ENCODE measurements at places on chromosomes 4 and X.

DNA sequence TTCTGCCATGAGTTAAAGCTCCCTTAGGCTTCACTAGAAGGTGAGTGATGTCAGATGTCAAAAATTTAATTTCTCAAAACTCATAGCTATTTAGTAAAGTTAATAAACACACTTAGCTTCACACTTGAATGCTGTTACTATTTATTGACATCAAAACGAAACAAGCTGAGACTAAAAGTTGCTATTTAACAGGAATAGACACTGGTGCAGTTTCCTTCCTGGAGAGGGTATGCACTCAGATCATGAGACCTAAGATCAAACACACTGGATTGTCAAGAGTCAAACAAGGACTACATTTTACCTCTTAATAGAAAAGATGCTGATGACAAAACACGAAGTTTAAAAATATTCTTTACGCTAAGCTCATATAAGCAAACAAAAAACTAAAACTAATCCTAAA, 18.9 kb downstream of the UPF3B start:
- DNase-seq: no peak

DNA sequence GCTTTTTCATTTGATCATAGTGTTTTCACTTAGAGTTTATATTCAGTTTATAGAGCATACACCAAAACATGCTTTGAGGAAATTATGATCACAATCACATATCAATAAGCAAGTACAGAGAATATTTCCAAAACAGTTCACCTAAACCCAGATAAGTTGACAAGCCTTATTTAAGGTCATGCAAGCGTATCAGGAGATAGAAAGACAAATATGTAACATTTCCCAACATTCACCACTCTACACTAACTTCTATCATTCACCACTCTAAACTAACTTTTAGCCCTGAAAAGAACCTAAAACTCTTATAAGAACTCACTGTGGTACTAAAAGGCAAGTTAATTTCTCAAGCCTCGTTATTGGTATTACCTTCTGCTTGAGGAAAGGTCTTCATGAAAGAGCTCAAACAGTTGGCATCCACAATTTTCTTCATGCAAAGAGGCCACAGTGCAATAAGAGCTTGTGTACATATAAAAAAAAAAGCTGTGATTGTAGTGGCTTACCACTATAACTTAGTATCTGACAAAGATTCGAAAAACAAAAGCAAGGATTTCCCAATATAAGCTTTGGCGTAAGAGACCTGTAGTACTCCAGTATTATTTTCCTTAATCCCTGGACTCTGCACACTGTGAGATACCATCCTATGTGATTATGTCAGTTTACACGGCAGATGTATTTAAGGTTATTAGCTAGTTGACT, 903.3 kb downstream of the STIM2 start:
- no peak for DNase-seq

GRCh38 chr4:149781150-149781549, 34.5 kb downstream of the IQCM start:
- no peak for DNase-seq

GRCh38 chr4:3407930-3408792, 33.6 kb upstream of the HGFAC start:
- DNase-seq: no peak

DNA sequence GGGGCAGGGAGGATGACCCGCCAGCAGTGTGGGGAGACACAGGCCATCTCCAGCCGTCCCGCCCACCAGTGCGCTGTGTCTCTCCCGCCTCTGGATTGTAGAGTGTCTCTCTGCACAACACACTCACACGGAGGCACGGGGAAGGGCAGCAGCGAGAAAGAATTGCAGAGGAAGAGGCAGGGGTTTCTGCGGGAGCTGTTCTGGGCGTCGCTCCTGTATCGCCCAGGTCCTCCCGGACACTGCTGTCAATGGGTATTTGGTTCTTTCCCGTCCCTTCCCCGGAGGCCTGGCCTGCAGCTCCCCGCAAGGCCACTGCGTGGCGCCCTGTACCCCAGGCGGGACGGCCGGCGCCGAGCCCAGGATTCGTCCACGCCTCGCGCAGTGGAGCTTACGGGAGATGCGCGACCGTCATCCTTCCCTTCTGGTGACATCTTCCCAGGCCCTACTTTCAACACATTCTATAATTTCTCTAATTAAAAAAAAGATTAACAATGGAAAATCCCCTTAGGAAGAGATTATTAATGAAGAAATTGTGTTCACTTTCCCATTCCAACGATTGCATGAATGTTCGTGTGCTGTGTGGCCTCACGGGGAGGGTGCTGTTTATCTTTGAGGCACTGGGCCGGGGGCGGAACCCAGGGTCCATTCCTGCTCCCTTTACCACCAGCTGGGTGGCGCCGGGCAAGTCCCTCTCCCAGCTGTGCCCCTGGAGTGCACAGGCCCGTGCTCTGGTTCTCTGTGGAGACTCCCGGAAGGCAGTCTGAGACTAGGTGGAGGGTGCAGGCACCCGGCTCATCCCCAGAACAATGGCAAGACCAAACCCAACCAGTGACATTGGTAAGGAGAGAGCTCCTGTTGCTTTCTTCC, 95.7 kb downstream of the CPZ start:
- DNase-seq: no peak

DNA sequence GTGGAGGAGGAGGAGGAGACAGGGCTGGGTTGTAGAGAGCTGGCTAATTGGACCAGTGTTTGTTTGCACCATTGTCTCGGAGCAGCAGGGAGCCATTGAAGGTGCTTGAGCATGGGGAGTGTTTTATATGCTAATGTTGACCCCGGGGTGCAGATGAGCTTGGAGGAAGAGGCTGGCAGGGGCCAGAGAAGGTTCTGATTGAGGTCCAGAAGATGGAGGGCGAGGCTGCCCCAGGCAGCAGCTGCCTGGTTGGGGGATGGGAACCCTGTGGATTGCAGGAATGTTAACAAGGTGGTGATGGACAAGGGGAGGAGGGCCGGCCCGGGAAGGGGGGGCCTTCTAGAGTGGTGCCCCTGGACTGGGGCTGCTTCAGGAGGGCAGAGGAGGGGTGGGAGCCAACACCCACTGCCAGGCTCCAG, 18.0 kb downstream of the DOK7 start:
- DNase-seq: no peak

GRCh38 chr4:7964890-7965662, 25.4 kb upstream of the AFAP1 start:
- no peak for DNase-seq

GRCh38 chr4:169968999-169969398, 57.2 kb downstream of the MFAP3L start:
- no peak for DNase-seq

DNA sequence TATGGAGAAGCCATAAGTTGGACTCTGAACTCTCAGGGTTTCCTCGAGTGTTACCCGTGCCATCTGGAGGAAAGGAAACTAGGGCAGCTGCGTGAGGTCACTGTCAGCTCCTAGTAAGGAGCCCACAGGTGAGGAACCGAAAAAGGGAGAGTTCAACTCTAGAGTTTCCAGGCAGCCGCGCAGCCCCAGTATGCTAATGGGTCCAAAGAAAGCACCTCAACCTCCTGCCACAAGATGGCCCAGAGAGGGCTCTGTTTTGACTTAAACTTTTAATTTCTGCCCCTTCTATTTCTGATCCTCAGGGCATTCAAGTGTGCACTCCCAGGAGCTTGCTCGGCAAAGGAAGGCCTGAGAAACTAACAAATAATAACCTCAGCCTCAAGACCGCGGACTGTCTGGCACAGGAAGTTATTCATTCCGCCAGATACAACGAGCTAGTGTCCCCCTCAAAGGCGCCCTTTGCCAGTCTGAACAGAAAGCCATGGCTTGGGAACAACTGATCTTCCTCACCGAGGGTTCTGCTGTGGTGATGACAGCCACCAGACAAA, 13.9 kb downstream of the SCARB2 start:
- no peak for DNase-seq

- DNase-seq: no peak
Observed at GRCh38 chr4:32340591-32340990, 1620.4 kb downstream of the PCDH7 start.

DNA sequence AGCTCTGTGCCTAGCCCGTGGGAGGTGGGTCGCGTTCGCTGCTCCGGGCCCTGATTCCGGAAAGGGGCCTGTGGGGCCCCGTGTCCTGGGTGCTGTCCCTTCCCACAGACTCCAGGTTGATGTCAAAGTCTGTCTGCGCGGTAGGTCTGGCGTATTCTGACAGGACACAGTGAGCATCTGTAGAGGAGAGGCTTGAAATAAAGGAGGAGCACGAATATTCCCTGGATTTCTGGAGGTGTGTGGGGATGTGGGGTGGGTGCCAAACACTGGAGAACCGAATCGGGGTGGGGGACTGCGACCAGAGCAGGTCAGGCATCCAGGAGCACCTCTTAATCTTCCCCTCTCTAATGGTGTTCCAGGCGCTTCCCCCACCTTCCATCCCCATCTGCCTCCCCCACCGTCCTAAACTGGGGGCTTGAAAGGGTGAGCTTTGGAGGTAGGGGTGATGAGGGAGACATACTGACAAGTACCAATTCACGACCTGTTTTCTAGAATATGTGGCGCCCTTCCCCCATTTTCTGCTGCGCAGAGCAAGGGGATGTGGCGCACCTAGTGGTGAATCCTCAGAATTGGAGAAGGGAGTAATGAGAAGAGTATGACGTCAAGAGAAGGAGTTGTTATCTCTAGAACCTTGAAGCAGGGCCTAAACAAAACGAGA, 877 bp downstream of the GPRASP1 start:
- DNase-seq: no peak

GRCh38 chr4:8771666-8772065, 100.0 kb downstream of the HMX1 start:
- DNase-seq: no peak

DNA sequence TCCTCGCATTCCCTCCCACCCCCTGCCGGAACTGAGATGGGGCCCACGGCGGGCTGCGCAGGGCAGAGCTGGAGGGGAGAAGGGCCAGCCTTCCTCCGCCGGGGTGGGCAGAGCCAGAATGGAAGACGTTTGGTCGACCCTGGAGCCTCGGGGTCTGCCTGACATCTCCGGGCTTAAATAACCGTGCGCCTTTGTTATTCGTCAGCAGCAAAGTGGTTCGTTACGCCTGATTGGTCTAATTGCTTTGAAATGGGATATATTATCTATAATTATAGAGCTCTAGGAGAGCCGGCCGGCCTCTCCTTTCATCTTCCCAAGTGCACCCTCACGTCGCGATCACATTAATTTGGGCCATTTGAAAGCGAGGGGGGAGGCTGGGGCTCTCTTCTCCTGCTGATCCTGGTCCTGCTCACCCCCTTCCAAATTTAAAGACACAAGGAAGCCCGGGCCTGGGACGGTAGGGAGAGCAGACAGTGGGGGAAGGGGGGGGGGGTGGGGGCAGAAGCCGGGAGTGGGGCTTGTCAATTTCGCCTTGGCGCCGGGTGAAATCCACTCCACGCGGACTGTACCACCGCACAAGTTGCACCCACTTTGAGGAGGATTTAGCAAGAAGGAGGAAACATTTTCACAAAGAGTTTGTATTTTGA, 4.7 kb upstream of the MSX1 start:
- no peak for DNase-seq

- DNase-seq: no peak
Observed at GRCh38 chr4:234178-234577, 71.1 kb downstream of the ZNF732 start.

DNA sequence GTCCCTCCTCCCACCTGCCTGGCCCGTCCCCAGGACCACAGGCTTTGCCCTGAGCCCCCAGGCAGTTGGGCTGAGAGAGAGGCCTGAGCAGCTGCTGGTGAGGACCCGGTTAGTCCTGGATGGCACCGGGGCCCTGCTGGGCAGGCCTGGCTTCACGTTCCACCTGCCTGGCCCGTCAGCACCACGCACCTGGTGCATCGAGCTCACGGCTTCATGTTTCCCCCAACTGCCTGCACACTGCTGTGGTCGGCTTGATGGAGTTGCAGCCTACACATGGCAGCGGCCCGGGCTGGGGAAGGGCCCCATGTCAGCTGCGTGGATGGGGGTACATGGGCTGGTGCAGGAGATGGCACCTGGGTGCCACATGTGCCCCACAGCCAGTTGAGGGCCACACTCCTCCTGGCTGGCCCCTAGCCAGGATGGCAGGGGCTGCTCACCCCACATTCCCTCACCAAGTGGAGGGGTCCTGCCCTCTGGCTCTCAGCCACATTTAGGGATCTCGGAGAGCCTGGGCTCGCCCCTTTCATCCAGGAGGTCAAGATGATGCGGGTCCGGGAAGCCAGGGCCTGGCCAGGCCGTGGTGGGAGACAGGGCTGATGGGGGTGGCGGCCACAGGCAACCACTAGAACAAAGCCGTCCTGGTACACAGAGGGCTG, 28.5 kb downstream of the NKX1-1 start:
- DNase-seq: no peak

- no peak for DNase-seq
Observed at GRCh38 chr4:41757521-41758156, 9.1 kb upstream of the PHOX2B start.

DNA sequence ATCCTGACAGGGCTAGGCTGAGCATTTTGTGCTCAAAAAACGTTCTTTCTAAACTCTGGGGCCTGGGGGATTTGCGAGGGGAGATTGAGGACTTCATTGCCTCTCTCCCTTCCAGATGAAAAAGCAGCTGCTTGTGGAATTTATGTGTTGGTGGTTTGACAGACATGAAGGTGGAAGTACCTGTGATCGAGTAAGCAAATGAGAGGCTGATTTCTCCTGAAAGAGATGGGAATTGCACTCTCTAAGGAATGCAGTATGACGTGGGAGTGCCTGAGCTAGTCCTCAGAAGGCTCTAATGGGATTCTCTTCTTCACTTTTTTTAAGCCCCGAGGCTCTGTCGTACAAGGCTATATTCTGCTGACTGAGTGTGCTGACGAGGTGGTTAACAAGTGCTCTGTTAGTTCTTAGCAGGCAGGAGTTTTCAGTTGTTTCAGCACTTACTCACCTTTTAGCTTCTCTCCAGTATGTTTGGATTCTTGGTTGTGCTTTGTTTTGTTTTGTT, 426.8 kb upstream of the CNKSR2 start:
- DNase-seq: no peak

GRCh38 chrX:24732766-24733500, 39.2 kb downstream of the POLA1 start:
- no peak for DNase-seq

DNA sequence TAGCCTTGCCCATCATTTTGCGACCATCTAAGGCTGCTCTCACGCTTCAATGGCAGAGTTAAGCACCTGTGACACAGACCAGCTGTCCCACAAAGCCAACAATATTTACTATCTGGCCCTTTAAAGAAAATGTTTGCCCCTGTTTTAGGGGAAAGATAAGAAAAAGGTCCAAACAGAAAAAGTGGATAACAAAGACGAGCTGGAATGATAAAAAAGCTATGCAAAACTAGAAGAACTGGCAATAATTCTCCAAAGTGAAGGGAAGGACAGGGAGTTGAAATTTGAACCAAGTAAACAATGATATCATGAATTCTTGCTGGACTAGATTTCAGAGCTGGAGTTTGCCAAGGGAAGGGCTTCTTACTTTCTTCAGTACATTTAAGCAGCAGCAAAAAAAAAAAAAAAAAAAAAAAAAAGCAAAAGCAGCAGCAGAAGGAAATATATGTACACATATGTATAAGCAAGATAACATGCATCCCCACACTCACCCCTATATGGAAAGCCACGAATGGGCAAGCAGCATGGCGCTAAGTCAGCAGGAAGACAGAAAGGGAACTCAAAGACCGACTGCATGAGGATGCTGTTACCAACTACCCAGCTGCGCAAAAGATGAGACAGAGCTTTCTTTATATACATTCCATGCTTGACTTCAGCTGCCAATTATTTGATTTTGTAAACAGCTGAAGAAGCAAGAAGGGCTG, 12.5 kb downstream of the TRAPPC2 start:
- DNase-seq: no peak

- DNase-seq: no peak
Observed at GRCh38 chr4:66837279-66837922, 707.9 kb downstream of the CENPC start.

GRCh38 chr4:143071351-143071750, 113.4 kb upstream of the USP38 start:
- DNase-seq: no peak

GRCh38 chrX:65578346-65578745, 43.8 kb upstream of the LAS1L start:
- DNase-seq: no peak

GRCh38 chrX:12307961-12308360, 169.7 kb downstream of the FRMPD4 start:
- no peak for DNase-seq
